ENCODE measurements at places on chromosomes 11 and 22.

GRCh38 chr11:125496529-125496857 lies 428 bp upstream of the FEZ1 start:
- no peak for DNase-seq

- DNase-seq, result no peak
Observed at GRCh38 chr11:16924462-16924825, 89.8 kb downstream of the PLEKHA7 start.

- DNase-seq, result no peak
Observed at GRCh38 chr11:106480581-106481190, 403.2 kb downstream of the AASDHPPT start.

- DNase-seq, result no peak
Observed at GRCh38 chr11:71131861-71132260, 120.5 kb downstream of the SHANK2 start.

DNA sequence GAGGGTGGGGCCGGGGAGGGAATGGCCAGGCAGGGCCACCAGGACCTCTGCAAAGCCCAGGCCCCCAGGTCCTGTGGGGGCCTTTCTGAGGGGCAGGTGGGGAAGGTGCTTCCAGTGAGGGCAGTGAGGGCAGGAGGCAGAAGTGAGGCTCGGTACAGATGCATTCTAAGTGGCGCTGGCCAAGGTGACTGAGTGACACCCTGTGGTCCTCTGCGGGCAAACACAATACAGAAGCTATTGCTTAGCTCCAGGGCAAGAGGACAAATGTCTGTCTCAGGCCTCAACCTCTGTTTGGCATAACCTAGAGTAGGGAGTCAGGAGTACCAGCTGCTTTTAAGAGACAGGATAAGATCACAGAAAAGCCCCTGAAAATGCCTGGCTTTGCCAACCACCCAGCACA lies 31.3 kb downstream of the B3GAT1 start:
- DNase-seq, result no peak

Data from epithelial cell of prostate (primary cell).